Osteocyte (in vitro differentiated cells): ENCODE measurements at places on chromosomes 5 and 9. TPM values are rescaled to one million over a fixed set of nuclear protein-coding genes. Genes with fewer than 3 reads are reported as not detected.

The LCN2 gene
- not detected in 2 replicates for total RNA-seq

The GRM6 gene
- not detected in 2 replicates for total RNA-seq

The ACTL7A gene
- not detected in 2 replicates for total RNA-seq

The SAXO1 gene
- not detected in 2 replicates for total RNA-seq

GRCh38 chr5:90844931-90845330 is 286.3 kb downstream of the ADGRV1 start:
- DNase-seq: no peak

DNA sequence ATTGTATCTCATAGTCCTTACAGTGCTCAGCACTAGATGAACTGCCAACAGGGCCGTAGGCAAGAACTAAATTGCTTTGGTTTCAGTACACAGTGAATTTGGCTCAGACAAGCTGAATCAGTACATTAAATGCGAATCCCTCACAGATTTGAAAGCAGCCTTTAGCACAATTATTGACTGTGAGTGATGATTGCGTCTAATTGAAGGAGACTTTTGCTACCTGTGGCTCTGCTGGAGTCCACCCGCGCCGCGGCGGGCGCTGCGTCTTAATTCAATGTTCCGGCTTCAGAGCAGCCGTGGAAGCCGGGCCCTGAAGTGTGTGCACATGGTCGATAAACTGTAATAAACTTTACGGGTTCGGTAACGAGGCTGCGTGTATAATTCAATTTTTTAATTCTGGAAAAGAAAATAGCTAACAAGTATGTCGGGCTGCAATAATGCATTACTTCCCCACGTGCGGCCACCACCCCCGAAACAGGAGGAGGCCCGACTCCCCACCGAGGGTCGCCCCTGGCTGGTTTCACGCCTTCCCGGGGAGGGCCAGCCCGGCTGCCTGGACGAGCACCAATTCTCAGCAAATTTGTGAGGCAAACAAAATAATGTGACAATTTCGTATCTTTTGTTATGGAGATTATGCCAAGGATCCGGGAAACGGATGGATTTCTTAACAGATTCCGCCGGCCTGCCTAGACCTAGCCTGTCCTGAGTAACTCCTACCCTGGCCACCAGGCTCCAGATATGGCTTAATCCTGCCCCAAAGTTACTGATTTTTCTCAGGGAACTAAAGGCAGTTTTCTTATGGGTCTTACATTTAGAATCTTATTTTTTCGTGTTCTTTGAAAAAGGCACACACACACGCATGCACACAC is 269.4 kb upstream of the IRX1 start:
- no peak for DNase-seq

- DNase-seq: no peak
Measured at GRCh38 chr5:87787625-87788256, 375.0 kb upstream of the CCNH start.

- no peak for DNase-seq
Measured at GRCh38 chr5:181133610-181134231, 2.8 kb upstream of the OR2V1 start.

GRCh38 chr5:132417010-132417439 is 47.5 kb downstream of the SLC22A5 start:
- no peak for DNase-seq

DNA sequence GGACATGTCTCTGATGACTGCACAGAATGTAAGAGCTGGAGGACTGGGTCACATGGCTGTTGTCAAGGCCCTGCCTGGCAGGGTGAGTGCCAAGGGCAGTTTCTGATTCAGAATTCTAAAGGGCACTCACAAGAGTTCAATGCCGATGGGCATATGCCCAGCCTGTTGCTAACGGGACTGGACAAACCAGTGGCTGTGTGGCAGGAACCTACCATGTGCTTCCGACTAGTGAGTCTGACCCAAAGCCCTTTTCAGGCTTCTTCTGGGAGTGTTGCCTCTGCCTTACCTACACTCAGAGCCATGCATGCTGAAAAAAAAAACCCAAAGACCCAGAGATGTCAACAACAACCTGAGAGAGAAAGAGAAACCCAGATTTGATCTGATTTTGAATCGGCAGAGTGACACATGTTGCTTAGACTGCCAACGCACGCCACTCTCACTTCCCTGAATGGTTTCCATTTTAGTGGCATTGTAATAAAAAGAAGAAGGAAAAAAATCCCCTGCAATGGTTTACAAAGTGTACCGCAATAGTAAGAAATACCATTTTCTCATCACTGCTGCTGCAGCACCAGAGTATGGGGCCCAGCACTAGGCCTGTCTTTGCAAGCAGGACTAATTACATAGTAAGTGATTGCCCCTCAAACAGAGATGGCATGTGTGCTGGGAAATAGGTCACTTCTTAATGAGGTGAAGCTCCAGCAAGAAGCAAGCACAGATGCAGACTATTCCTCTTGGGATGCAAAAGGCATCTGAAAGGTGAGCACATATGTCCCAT is 194.3 kb downstream of the PALM2AKAP2 start:
- DNase-seq: no peak

DNA sequence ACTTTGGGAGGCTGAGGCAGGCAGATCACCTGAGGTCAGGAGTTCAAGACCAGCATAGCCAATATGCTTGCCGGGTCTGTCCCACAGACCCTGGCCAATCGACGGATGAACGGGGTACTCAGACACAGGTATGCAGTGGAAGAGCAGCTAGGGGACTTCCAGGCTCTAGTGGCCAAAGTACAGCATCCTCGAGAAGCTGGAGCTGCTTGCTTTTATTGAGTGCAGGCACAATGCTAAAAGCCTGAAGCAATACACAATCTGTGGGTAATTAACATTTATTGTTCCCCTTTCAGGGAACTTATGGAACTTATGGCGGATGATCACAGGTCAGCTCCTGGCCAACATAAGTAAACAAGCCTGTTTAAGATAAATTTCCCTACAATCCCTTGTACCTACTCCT is 32.8 kb upstream of the SEMA4D start:
- DNase-seq: no peak

DNA sequence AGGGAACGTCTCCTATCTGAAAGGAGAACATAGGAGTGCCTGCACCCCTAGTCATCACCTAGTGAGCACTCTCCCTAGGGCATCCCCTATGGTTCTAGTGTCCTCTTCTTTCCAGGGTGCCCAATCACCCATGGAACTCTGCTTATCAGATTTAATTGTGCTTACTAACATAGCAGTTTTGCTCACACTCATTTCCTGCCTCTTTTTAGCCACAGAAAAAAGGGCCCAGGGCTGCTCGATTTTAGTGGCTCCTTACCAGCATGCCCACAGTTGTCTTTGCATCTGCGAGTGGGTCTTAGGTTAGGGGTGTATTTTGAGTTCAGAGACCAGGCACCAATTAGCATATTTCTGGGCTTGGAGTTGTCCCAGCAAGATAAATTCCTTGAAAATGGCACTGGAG is 1110.2 kb downstream of the TAF11L14 start:
- DNase-seq: no peak

- DNase-seq: no peak
Measured at GRCh38 chr9:103899866-103900265, 194.2 kb upstream of the SMC2 start.

- DNase-seq: peak; percentile 27
Measured at GRCh38 chr5:135743181-135743580, 91.3 kb upstream of the SLC25A48 start.

- DNase-seq: no peak
Measured at GRCh38 chr5:146832985-146833732, 45.4 kb downstream of the PPP2R2B start.

DNA sequence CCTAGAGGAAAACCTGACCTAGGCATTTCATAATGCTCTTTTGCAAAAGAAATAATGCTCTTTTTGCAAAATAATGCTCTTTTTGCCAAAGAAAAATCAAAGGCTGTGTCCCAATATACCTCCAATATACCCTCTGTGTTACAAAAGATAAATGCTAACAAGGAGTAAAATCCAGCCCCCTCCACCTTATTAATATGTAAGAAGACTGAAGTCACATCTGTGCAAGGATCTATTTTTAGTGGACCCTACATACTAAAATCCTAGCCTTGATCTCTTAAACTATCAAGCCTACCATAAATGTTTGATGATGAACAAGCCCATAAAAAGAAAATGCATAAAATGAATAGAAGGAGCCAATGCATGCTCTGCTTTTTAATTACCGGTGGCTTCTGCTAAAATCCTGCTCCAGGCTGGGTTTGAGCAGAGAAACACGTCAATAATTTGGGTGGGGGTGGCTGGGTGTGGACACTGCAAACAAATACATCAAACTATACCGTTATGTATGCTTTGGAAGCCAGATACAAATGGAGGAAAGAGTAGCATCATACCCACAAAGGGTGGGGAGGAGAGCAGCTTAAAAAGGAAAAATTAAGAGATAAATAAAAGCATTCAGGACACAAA is 131.6 kb downstream of the SEMA6A start:
- no peak for DNase-seq

DNA sequence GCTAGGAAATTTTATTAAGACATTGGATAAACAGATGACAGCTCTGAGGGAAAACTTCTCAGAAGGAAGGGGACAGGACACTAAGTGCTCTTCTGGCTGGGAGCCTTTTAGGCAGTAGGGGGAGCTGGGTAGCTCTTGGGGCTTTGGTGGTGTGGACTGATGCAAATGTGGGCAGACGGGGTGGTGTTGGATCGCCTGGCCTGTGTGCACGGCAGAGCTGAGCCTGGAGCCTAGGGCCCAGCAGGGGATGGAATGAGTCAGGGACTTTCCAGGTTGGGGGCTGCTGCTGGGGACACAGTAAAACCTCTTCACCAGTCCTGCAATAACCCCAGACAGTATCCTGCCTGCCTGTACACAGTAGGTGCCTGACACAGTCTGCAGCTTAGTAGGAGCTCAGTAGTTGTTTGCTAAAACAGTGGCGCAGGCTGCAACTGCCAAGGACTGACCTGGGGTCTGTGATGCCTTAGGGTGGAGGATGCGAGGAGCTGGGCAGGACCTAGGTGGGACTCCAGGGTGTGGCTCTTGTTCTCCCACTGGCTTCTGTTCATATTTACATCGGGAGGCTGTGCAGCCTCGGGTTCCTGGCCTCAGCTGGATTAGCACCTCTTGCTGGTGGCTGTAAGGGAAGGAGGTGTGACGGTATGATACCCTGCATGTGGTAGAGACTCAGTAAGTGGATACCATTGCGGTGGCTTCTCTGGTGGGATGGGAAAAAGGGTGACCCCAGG is 83.8 kb downstream of the DAB2IP start:
- peak; percentile 88 for DNase-seq

DNA sequence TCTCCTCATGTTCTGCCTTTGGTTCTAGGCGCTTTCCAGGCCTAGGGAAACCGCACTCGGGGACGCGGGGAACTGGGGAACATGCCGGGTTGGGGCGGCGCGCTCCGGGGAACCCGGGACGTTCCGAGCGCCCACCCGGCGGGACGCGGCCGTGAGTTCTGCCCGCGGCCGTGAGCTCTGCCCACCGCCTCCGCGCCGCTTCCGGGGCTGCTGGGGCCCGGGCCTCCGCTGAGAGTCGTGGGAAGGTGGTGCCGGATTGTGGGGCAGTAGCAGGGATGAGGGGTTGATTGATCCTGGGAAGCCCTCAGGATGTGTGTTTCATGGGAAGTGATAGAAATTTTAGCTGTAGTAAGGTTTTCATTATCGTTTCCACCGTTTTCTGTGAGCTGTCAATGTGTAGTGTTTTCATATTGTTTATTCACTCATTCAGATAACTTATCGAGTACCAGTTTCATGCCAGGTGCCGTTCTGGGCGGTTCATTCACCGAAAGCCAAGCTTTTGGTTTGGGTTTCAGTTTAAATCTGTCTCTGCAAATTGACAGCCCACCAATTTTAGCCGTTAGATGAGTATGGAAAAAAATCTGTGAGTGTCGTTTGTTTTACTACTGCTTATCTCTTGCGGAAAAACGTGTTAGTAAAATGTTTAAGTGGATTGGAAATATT is 657 bp downstream of the MTRR start:
- DNase-seq: no peak
